Thymus (tissue), 14 donors: ENCODE measurements at places on chromosomes 5 and 9. TPM values are rescaled to one million over a fixed set of nuclear protein-coding genes. Genes with fewer than 3 reads are reported as not detected.

Gene PTGDS
- total RNA-seq: 5.0 TPM

Gene SLC36A3
- not detected for total RNA-seq

Gene GLIPR2
- 19.8 TPM for total RNA-seq

Gene SURF6
- total RNA-seq: 13.6 TPM

Gene NME5
- 1.2 TPM for total RNA-seq

Gene MYMK
- 0.47 TPM for total RNA-seq

DNA sequence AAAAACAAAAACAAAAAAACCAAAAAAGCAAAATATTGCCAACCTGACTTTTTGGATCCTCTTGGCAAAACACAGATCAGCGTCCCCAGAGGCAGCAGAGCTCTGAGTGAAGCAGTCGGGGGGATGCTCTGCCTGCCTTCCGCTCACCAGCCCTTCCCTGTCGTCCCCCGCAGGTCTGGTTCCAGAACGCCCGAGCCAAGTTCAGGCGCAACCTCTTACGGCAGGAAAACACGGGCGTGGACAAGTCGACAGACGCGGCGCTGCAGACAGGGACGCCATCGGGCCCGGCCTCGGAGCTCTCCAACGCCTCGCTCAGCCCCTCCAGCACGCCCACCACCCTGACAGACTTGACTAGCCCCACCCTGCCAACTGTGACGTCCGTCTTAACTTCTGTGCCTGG, 20.7 kb downstream of the LHX2 start:
- H3K36me3 ChIP-seq: no peaks in the 10 kb centered on the region
- H3K27me3 ChIP-seq: peaks cover 13% of the 10 kb centered on the region
- no peak overlapping the region for H3K27ac ChIP-seq

GRCh38 chr9:129121483-129121882, 10.3 kb downstream of the PTPA start:
- H3K27me3 ChIP-seq: no peaks in the 10 kb centered on the region
- H3K36me3 ChIP-seq: peaks cover 37% of the 10 kb centered on the region
- no peak for DNase-seq
- H3K4me3 ChIP-seq: no peak overlapping the region
- no peaks in the 10 kb centered on the region for H3K4me1 ChIP-seq

DNA sequence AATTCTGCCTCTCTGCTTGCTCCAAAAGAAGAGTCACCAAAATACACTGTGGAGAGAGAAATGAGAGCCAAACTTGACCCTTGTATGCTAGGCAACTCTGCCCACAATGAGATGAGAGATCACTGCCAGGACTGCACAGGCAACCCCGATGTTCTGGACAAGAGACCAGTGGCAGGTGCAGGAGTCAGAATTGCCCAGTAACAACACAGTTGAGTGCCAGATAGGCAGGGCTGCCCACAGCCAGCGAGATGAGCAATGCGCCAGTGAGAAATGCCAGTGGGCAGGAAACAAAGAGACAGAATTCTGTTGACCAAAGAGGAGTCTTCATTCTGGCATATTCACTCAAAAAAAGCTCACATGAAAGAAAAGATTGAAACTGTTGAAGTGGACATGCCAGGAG, 570.7 kb downstream of the CAAP1 start:
- no peak for DNase-seq
- H3K4me1 ChIP-seq: no peaks in the 10 kb centered on the region
- no peak overlapping the region for H3K4me3 ChIP-seq

DNA sequence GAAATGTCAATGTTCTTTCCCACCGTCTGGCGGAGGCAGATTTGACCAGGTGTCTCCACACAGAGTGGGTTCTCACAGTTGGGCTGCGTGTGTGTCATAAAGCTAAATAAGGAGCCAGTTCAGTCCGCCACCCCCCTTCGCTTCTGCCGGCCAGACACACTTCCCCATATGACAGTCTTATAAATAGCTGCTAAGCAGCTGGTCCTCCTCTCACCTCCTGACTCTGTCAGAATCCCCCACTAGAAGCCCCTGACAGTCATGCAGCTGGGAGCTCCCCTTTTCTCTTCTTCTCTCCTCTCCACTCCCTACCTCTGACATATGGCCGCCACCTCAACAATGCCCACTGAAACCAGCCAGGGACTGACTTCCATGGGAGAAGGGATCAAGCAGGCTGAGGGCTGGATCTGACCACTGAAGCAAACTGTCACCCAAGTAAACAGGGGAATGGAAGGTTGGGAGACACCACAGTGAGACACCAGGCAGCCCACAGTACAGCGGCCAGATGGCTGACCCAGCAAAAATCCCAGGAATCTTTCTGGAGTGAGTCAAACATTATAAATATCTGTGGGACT, 141.9 kb upstream of the EFNA5 start:
- H3K4me3 ChIP-seq: no peak overlapping the region
- H3K27ac ChIP-seq: no peak overlapping the region
- no peak for DNase-seq
- H3K27me3 ChIP-seq: no peaks in the 10 kb centered on the region
- no peaks in the 10 kb centered on the region for H3K36me3 ChIP-seq

DNA sequence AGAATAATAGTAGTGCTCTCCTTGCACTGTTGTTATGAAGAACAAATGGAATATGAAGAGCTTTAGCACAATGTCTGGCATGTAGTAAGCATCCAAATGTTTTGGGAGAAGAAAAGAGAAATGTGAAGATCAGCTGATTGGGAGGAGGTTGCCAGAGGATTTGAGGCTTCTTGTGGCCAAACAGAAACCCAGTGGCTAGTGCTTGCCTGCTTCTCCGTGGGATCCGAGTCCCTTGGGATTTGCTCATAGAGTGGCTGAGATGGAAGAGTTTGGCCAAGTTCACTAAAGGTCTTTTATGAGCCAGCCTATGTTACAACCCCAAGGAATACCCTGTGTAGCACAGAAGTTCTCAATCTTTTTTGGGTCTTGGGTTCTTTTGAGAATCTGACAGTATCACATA, 86.0 kb downstream of the ANGPTL2 start:
- H3K4me1 ChIP-seq: peaks cover 3% of the 10 kb centered on the region
- no peaks in the 10 kb centered on the region for H3K27me3 ChIP-seq
- no peak overlapping the region for H3K4me3 ChIP-seq
- no peak overlapping the region for H3K27ac ChIP-seq

DNA sequence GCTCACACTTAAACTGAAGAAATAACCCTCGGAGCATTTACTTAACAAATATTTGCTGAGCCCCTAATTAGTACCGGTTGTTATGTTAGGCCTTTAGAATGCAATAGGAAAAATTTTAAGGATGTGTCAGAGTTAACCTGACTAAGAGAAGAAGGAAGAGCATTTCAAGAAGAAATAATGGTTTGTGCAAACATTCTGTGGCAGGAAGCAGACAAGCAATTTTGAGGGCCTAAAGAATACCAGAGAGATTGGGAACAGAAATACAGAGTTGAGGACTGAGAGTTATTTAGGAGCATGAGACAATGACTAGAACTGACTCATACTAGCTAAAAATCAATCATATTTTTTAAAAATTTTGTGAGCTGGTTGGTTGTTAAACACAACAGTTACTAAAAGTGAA, 218.8 kb downstream of the PRR16 start:
- no peak for DNase-seq
- H3K27ac ChIP-seq: no peak overlapping the region
- H3K4me1 ChIP-seq: no peaks in the 10 kb centered on the region
- no peaks in the 10 kb centered on the region for H3K27me3 ChIP-seq
- no peaks in the 10 kb centered on the region for H3K36me3 ChIP-seq
- H3K4me3 ChIP-seq: no peak overlapping the region

GRCh38 chr5:68240202-68240601, 24.6 kb downstream of the PIK3R1 start:
- H3K27me3 ChIP-seq: no peaks in the 10 kb centered on the region
- peaks cover 5% of the 10 kb centered on the region for H3K36me3 ChIP-seq
- H3K4me3 ChIP-seq: no peak overlapping the region
- no peak overlapping the region for H3K27ac ChIP-seq

GRCh38 chr5:2111569-2112105, 228.9 kb upstream of the IRX4 start:
- no peaks in the 10 kb centered on the region for H3K4me1 ChIP-seq
- H3K27me3 ChIP-seq: no peaks in the 10 kb centered on the region
- no peak for DNase-seq
- no peak overlapping the region for H3K4me3 ChIP-seq
- H3K36me3 ChIP-seq: no peaks in the 10 kb centered on the region

- no peak overlapping the region for H3K4me3 ChIP-seq
- no peaks in the 10 kb centered on the region for H3K36me3 ChIP-seq
- H3K27me3 ChIP-seq: no peaks in the 10 kb centered on the region
- no peak overlapping the region for H3K27ac ChIP-seq
- DNase-seq: no peak
- no peaks in the 10 kb centered on the region for H3K4me1 ChIP-seq
Measured at GRCh38 chr5:5384660-5385330, 37.7 kb upstream of the ICE1 start.

- no peak overlapping the region for H3K27ac ChIP-seq
- peak; percentile 68 for DNase-seq
- peaks cover 4% of the 10 kb centered on the region for H3K4me1 ChIP-seq
- H3K36me3 ChIP-seq: no peaks in the 10 kb centered on the region
- H3K27me3 ChIP-seq: no peaks in the 10 kb centered on the region
Measured at GRCh38 chr5:67246108-67246507, 49.5 kb upstream of the CD180 start.

- no peaks in the 10 kb centered on the region for H3K4me1 ChIP-seq
- H3K4me3 ChIP-seq: no peak overlapping the region
- DNase-seq: no peak
- H3K27me3 ChIP-seq: no peaks in the 10 kb centered on the region
- H3K36me3 ChIP-seq: no peaks in the 10 kb centered on the region
Measured at GRCh38 chr5:10218658-10219057, 31.0 kb downstream of the ATPSCKMT start.

- H3K4me3 ChIP-seq: no peak overlapping the region
- H3K36me3 ChIP-seq: no peaks in the 10 kb centered on the region
- no peaks in the 10 kb centered on the region for H3K27me3 ChIP-seq
Measured at GRCh38 chr5:17224858-17225511, 7.6 kb downstream of the BASP1 start.

DNA sequence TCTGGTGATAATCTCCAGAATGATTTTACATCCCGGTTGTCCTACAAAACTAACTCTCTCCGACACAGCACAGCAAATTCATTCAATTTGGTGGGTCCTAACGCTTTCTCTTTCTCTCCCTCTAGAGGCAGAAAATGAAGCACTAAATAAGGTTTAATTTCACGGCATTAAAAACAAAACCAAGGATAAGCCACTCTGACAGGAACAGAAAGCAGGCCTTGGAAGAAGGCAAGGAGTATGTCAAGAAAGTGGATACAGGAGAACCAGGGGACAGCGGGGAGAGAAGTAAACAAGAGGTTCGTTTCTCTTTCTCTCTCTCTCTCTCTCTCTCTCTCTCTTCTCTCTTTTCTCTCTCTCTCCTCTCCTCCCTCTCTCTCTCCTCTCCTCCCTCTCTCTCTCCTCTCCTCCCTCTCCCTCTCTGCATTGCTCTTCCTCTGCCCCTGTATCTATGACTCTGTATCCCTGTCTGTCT, 49.8 kb downstream of the EBF1 start:
- no peak overlapping the region for H3K4me3 ChIP-seq
- no peaks in the 10 kb centered on the region for H3K4me1 ChIP-seq
- no peak for DNase-seq
- H3K27me3 ChIP-seq: peaks cover 19% of the 10 kb centered on the region
- H3K36me3 ChIP-seq: no peaks in the 10 kb centered on the region

DNA sequence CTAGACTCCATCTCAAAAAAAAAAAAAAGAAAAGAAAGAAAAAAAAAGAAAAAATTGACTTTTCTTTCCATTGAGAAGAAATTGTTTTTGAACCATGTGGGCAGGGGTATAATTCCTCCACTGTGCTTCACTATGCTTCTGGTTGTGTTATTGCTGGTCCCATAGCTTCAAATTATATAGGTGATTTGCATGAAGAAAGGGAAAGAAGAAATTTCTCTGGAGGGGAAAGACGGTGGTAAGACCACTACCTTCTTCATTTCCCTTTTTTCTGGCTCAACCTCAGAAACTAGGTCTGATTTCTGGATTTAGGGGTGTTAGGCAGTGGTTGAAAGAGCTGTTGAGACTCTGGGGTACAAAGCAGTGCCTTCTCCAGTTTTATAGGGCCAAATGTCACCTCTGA, 29.3 kb upstream of the HSPB3 start:
- no peak overlapping the region for H3K4me3 ChIP-seq
- H3K4me1 ChIP-seq: no peaks in the 10 kb centered on the region
- H3K36me3 ChIP-seq: no peaks in the 10 kb centered on the region
- no peaks in the 10 kb centered on the region for H3K27me3 ChIP-seq
- H3K27ac ChIP-seq: no peak overlapping the region

- H3K27ac ChIP-seq: no peak overlapping the region
- no peak for DNase-seq
- peaks cover 27% of the 10 kb centered on the region for H3K4me1 ChIP-seq
- H3K36me3 ChIP-seq: no peaks in the 10 kb centered on the region
Measured at GRCh38 chr9:112856843-112857242, 33.8 kb downstream of the SLC46A2 start.

GRCh38 chr5:39116344-39117170, 42.4 kb upstream of the RICTOR start:
- H3K36me3 ChIP-seq: peaks cover 14% of the 10 kb centered on the region
- DNase-seq: no peak

- H3K27me3 ChIP-seq: no peaks in the 10 kb centered on the region
- H3K4me3 ChIP-seq: no peak overlapping the region
- H3K27ac ChIP-seq: no peak overlapping the region
- H3K36me3 ChIP-seq: no peaks in the 10 kb centered on the region
- DNase-seq: no peak
Measured at GRCh38 chr5:148972396-148972795, 90.5 kb downstream of the SH3TC2 start.

- H3K27me3 ChIP-seq: no peaks in the 10 kb centered on the region
- H3K36me3 ChIP-seq: no peaks in the 10 kb centered on the region
- H3K27ac ChIP-seq: no peak overlapping the region
- DNase-seq: no peak
- H3K4me3 ChIP-seq: no peak overlapping the region
Measured at GRCh38 chr5:148342371-148343045, 7.1 kb downstream of the SPINK9 start.

DNA sequence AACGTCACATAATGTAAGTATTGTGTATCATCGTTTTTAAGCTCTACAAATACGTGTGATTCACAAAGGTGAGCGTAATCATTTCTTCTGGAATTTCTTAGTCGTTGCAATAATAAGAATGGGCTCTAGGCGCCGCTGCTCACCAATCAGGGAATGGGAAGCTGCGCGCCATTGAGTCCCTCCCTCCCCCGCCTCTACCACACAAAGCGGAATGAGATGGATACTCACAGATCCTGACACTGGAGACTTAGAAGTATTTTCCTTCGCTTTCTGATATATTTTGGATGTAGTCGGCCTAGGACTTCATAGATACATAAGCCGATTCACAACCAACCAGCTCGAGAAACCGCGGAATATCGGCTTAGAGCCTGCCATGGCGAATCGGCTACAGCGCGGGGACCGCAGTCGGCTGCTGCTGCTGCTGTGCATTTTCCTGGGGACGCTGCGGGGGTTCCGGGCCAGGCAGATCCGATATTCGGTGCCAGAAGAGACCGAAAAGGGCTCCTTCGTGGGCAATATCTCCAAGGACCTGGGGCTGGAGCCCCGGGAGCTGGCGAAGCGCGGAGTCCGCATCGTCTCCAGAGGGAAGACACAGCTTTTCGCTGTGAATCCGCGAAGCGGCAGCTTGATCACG, at the start of gene PCDHGA11:
TSS of gene PCDHGA11 (plus strand) at position 197 of the 634 bp plus-strand sequence. CDS start at position 374, 177 bp downstream.
- H3K27me3 ChIP-seq: peaks cover 88% of the 10 kb centered on the region
- H3K4me3 ChIP-seq: peak within 1 kb of the TSS; percentile 43
- H3K4me1 ChIP-seq: no peaks in the 10 kb centered on the region
- DNase-seq: peak; percentile 38

GRCh38 chr5:55331321-55331720, 23.5 kb downstream of the MTREX start:
- H3K36me3 ChIP-seq: peaks cover 39% of the 10 kb centered on the region
- H3K4me1 ChIP-seq: no peaks in the 10 kb centered on the region
- H3K27ac ChIP-seq: no peak overlapping the region
- H3K27me3 ChIP-seq: no peaks in the 10 kb centered on the region
- DNase-seq: no peak
